ENCODE measurements at places on chromosomes 5 and 9.

DNA sequence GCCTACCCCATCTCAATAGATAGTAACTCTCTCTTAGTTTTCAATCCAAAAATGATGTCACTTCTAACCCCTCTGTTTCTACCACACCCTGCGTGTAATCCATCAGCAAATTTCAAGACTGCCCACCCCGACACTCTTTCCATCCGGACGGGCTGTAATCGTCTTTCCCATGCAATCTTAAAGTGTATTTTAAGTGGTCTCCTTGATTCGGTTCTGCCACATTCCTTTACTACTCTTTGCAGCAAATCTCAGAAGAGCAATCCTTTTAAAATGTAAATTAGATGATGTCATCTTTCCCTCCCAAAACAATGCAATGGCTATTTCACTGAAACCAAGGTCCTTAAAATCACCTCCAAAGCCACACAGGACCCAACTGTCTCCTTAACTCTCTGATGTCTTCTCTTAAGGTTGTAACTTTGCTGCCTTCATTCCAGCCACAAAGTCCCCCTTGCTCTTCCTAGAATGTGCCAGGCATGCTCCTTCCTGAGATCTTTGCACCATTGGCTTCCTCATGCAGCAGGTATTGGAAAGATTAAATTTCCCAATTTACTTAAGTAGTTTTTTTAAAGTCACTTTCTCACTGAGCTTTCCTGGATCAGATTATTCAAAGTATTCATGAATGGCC, 932.5 kb upstream of the WWC1 start:
- DNase-seq, result no peak

GRCh38 chr9:96620832-96621269, 1.2 kb upstream of the CDC14B start:
- DNase-seq, result no peak

- DNase-seq, result no peak
These were observed 64.1 kb downstream of the OSTF1 start for GRCh38 chr9:75152416-75152815.

- no peak for DNase-seq
These were observed 17.8 kb downstream of the ATP6V0E1 start for GRCh38 chr5:173001229-173001841.

DNA sequence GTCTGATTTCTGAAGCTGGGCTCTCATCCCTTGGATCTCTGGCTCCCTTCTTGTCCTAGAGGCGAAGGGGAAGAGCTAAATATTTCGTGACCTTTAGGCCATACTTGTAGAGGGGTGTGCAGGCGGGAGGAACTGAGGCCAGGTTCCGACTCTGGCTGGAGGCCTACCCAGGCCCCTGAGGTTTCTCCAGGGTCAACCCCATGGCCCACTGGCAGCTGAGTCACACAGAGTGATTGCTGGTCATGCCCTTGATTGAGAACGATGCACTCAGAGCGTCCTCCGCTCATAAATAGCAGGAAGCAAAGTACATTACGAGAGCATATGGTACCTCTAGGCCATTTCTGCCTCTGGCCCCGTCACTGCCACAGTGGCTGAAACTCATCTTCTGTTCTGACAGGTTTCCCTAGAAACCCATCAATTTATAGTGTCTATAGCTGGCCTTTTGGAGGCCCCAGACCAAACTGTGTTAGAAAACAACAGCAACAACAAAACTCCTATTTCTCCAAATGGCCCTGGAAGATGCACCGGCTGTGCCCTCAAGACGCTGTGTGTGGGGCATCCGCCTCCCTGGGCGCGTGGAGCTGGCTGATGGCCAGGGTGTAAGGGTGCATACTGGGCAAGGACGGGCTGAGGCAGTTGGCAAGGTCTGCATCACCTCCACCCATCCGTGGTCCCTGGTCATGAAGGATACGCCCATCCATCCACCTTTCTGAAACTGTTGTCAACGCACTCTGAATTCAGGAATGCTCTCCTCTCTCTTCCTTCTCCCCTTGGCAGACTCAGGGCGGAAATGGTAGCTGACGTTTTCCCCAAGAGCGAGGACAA, 32.9 kb upstream of the FCN1 start:
- DNase-seq, result no peak

DNA sequence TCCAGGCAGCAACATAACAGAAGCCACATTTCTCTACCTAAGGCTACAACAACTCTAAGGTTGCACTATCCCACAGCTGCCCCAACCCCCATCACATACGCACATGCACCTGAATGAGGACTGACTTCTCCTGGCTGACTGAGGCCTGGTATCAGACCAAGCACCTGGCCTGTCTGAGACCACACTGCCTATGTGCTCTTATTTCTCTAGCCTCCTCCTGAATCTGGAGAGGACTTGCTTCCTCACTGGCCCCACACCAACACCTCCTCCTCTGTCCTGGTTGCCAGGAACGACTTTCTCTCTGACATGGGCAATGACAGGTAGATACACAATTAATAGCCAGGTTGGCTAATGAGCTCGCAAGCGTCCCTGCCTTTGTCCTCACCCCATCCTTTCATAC, 14.9 kb upstream of the VDAC1 start:
- DNase-seq, result no peak

GRCh38 chr9:131096269-131097125, at the start of gene AIF1L:
Gene AIF1L (plus strand): TSS chr9:131096531. CDS start chr9:131096630, 99 bp downstream.
- no peak for DNase-seq

- no peak for DNase-seq
These were observed 792.1 kb downstream of the BRINP1 start for GRCh38 chr9:118577121-118577520.

DNA sequence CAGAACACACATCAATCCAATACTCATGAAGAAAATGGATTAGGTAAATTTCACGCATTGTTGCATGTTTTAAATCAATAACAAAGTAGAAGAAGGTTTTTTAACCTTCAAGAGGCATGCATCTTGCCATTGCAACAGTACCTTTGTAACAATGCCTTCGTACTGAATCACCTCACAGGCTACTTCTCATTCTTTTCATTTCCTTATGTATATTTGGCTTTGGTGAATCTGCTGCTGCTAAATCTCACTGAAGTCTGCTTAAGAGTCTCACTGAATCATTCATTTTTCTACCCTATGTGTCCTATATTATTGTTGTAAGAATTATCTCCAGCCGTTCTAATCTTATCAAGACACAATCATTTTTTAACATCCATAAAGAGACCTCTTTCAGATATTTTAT, 152.5 kb downstream of the CDH10 start:
- DNase-seq, result no peak

DNA sequence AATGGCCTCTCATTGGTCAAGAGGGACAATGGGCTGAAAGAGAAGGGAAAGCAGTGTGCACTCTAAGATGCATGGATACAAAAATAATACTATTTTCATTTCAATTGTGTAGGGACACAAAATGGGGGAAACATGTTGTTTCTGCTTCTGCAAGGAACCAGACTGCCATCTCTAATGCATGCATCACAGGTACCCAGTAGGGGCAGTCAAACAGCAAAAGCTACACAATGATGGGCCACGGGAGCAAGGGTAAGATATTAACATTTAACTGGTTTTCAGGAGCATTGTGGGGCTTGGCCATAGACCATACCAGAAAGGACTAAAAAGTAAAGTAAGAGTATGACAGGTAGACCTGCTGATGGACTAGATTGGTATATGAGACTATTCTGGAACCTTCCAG, 535.8 kb downstream of the SPATA31D1 start:
- DNase-seq, result no peak

DNA sequence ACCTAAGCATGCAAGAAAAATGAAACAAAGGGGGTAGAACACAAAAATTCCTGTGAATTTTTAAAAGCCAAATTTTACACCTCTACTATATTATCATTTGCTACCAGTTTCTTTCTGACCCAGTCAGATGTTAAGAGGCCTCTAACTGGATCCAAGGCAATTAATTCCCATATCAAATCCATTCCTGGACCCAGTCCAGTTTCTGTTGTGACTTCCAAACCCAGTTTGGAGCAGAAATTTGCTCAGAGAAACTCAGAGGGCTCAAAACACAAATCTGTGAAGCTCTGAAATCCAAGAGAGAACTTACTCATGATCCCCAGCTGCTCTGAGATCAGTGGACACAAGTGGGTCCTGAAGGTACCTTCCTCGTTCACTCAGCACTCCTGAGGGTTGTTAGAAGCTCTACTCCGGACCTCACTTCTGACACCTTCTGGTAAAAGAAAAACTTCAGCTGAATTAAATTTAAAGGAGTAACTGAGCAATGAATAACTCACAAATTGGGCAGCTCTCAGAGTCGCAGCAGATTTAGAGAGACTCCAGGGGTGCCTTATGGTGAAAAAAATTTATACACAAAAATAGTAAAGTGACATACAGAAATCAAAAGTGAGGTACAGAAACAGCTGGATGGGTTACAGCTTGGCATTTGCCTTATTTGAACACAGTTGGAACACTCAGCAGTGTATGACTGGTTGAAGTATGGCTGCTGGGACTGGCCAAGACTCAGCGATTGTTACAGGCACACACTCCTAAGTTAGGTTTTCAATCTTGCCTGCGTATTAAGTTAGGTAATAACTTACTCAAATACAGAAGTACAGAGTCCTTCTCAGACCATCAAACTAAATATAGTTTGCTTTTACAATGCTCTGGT, 32.4 kb downstream of the INSL4 start:
- DNase-seq, result no peak

DNA sequence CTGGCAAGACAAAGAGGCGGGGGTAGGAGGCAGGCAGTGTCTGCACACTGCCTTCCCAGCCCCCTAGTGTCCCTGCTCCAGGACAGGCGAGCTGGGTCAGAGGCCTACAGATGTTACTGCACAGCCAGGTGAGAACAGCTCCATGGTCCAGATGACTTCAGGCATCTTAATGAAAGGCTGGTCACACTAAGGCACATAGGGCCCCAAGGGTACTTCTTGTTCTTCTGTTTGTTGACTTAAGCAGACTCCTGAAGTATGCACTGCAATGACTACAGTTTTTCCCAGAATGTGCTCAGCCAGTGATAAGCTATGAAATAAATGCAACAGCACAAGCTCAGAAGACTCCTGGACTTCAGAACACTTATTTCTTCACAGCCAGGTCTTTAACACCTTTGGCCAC, 27.4 kb downstream of the ATPSCKMT start:
- DNase-seq, result no peak
